ENCODE measurements at places on chromosomes 16 and 17.

DNA sequence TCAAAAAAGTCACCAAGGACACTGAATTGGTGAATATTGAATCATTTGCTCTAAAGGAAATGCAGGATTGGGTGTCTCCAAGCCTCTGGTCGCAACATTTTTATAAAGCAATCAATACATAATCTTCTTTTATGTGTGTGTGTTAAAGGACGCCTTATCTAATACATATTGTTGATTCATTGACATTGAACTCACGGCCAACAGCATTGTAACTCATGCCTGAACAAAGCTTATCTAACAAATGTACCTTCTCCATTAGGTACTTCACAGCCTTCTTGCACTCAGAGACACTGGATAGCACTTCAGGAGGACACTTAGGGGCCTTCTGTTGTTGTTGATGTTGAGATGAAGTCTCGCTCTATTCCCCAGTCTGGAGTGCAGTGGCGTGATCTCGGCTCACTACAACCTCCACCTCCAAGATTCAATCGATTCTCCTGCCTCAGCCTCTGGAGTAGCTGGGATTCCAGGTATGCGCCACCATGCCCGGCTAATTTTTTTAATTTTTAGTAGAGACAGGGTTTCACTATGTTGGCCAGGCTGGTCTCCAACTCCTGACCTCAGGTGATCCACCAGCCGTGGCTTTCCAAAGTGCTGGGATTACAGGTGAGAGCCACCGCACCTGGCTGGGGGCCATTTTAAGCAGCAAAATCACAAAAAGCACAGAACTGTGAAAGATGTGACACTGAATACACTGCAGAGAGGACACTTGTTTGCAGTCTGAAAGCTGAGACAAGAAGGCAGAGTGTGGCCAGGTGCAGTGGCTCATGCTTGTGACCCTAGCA lies 13.2 kb upstream of the PDXDC1 start:
- no peak for DNase-seq

DNA sequence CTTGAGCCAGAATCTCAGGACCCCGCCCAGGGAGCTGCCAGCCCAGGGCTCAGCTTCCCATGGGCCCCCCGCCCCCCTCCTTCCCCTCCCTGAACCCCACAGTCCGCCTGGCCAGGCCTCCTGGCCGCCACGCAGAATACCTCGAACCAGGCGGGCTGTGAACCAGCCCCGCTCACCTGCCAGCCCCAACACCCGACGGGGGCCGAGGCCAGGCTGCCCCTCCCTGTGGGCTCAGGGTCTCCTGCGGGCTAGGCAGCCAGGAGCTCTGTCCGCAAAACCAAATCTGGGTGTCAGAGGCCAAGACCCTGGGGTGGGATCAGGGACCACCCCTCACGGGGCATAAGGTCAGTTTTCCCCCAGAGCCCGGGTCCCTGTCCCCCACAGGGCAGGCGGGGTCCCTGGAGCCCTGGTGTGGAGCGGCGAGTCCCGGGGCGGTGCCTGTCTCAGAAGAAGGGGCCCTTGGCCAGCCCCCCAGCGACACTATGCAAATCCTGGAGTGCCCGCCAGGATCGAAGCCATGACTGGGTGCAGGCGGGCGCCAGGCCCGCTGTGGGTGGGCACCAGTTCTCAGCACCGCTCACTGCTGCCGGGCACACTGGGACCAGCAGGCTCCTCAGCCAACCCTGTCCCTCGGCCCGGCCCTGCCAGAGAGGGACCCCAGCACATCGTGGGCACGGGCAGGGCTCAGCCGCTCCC lies 6.4 kb upstream of the PRR35 start:
- DNase-seq, result no peak

GRCh38 chr17:43857957-43858600 lies 11.1 kb downstream of the CD300LG start:
- DNase-seq, result no peak

- DNase-seq, result no peak
These were observed 72.7 kb downstream of the GNAO1 start for GRCh38 chr16:56263711-56264608.

DNA sequence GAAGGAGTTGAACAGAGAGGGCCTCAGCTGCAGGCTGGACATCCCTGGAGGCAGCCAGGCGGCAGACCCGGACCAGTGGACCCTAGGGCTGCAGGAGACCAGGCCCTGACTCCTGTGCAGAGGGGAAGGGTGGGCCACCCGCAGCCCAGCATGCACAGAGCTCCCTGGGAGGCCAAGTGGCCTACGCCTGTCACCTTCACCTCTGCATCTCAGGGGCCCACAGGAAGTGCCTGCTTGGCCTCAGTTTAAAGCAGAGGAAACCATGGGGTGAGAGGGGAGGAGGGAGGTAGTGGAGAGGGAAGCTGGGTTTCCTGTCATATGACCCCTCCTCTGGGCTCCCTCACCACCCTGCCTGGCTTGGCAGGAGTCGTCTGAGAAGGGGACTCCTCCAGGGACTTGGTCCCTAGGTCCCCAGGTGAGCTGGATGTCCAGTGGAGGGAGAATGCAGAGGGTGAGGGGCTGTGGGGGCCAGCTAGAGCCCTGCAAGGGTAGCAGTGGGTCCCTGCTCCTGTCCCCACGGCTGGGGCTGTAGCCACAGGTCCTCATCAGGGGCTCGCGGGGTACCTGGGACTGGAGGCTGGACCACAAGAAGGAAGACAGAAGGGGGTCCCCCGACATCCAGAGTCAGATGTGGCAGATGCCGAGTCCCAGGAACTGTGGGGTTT lies at the start of gene TMC8:
TSS of gene TMC8 (plus strand) at position 335 of the 665 bp plus-strand sequence. CDS start 818 bp downstream, outside the sequence.
- no peak for DNase-seq
